ENCODE measurements at places on chromosomes 5 and 9.

- DNase-seq, result no peak
Measured at GRCh38 chr5:125377141-125377540, 630.7 kb upstream of the ZNF608 start.

- DNase-seq, result no peak
Measured at GRCh38 chr5:81513982-81514381, 120.0 kb upstream of the ACOT12 start.

GRCh38 chr9:35001285-35001677 lies 11.7 kb downstream of the DNAJB5 start:
- no peak for DNase-seq

GRCh38 chr9:129380961-129381401 lies 202.9 kb upstream of the IER5L start:
- no peak for DNase-seq

GRCh38 chr5:4087110-4087509 lies 491.5 kb downstream of the IRX1 start:
- no peak for DNase-seq

- no peak for DNase-seq
Measured at GRCh38 chr9:105883847-105884246, 189.5 kb downstream of the TMEM38B start.

DNA sequence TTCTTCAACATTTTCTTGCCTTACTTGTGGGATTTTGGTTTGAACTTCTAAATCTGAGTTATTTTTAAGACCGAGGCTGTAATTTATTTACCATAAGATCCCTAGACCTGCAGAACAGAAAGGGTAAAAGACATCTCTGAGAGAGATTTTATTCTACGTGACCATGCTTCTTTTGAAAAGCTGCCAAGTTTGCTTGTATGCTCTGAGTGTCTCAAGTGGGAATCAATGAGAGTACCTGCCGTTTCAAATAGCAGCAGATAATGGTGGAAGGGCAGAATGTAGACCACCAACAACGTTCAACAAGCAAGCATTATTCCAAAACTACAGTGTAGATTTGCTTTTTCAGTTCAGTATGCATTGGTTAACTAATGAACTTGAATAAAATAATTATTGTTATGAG lies 108.6 kb upstream of the MINAR2 start:
- DNase-seq, result no peak

GRCh38 chr9:96172797-96173196 lies 129.2 kb downstream of the HSD17B3 start:
- DNase-seq, result no peak

GRCh38 chr5:96087939-96088338 lies 126.3 kb upstream of the ELL2 start:
- no peak for DNase-seq

DNA sequence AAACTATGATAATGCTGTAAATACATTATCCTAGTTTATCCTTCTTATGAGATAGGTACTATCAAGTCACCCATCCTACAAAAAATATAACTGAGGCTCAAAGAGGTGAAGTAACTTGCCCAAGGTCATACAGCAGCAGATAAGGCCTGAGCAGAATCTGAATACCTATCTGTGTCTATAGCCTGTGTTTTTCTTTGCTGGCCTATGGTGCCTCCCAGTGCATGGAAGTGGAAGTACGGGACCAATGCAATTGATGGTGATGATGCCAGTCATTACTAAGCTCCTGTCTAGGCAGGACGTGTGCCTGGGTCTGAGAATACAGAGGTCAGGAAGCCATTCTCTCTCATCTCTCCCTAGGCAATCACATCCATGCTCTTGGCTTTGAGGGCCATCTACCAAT lies 67.8 kb downstream of the FAT2 start:
- DNase-seq, result no peak

- no peak for DNase-seq
Measured at GRCh38 chr5:95835682-95836385, 13.3 kb upstream of the GLRX start.

Measured in T follicular helper cell (primary cell).